ENCODE measurements at places on chromosomes 6 and 20.

DNA sequence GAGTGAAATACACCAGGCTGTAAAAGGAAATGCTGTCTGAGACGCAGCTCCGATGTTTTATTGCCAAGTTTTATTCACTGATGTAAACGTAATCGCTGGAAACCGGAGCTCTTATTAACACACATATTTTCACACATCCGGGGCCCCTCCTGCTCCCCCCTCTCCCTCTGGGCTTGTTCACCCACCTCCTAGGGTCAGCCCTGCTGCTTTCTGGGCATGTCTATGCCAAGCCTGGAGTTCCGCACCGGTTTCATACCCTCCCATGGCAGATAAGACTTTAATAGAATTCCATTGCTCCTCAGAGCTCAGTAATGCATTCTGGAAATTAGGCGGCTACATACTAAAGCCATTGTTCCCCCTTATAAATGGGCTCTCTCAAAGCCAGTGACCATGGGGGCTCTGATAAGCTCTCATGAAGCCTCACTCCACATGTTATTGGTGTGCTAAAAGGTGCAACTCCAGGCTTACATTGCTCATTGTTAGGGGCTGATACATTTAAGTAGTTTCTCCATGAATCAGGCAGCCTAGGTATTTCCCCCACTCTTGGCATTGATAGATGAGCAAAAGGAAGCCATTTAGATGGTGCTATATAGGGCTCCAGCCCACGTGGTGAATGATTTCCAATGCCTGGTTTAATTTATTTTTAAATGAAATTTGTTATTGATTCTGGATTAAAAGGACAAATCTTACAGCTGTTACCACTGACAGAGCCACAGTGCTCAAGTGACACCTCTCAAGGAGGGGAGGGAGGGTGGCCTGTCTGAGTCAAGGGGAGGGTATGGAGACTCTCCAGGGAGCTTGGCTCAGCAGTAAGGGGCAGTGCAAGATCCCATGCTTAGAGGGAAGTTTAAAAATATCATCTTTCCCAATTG is 4.5 kb upstream of the VSTM2L start:
- DNase-seq = no peak

DNA sequence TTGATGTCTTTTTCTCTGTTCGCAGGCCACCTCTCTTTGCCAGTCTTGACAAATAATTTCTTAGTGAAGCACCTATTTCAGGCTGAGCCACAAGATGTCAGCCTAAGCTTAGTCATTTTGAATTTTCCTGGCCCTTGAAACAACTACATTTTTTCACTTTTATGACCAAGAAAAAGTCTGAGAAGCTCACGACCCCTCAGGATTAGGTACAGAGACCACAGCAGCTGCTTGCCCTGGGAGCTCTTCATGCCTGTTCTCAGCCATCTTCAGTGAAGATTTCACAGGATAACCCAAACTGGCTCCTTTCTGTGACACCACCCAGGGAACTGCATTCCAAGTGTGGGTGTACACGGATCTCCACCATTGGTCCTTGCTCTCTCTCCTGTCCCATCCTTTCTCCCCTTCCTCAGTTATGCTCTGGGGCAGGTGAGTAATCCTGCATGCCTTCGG is 38.4 kb upstream of the SPTLC3 start:
- no peak for DNase-seq

DNA sequence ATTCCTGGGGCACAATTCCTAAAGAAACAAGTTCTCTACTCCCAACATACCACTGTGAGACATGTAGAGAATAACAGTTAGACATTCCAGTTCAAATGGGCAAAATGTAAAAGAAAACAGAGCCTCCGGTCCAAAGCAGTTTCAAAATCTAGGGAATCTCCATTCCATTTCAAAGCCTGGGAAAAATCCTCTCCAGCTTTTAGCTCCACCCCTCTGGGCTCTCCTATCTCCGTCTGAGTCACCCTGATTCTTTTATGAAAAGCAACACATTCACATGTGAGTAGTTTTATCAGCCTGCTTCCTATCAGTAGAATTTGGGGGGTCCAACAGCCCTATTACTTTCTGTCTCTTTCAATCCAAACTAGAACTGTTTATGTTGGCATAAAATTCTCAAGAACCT is 3.7 kb downstream of the CSNK2A1 start:
- no peak for DNase-seq

GRCh38 chr6:90420500-90420899 is 123.9 kb upstream of the BACH2 start:
- no peak for DNase-seq

DNA sequence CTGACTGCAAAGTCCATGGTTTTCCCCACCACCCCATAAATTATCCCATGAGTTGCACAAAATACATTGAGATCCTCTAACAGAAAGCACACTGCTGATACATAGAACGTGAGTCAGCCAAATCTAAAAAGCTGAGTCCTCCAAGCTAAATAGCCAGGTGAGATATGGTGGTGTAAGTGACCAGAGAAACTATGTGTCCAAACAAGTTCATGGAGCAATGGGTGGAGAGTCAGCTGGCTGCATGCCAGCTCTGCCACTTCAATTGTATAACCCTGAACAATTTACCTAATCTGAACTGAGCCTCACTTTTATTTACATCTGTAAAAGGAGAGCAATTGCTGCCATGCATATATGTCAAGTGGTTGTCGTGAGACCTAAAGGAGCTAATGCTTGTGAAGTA is 9.7 kb downstream of the SNAP25 start:
- no peak for DNase-seq

- DNase-seq = no peak
Observed at GRCh38 chr6:124770784-124771183, 191.5 kb upstream of the RNF217 start.

GRCh38 chr6:137750297-137750696 is 116.8 kb upstream of the TNFAIP3 start:
- DNase-seq = no peak

DNA sequence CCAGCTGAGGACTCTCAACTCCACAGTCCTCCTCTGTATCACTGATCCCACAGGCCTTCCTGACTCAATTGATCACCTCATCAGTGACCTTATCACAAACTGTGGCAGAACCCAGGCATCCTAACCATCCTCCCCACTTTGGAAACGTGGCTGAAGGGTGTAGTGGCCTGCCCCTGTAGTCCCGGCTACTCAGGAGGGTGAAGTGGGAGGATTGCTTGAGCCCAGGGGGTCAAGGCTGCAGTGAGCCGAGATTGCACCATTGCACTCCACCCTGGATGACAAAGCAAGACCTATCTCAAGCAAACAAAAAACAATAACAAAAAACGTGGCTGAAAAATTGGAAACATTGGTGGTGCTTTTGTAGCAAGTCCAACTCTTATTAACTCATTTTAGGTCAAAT is 203.4 kb upstream of the ZNF217 start:
- DNase-seq = no peak

GRCh38 chr6:18141805-18142590 is 12.9 kb downstream of the TPMT start:
- no peak for DNase-seq

DNA sequence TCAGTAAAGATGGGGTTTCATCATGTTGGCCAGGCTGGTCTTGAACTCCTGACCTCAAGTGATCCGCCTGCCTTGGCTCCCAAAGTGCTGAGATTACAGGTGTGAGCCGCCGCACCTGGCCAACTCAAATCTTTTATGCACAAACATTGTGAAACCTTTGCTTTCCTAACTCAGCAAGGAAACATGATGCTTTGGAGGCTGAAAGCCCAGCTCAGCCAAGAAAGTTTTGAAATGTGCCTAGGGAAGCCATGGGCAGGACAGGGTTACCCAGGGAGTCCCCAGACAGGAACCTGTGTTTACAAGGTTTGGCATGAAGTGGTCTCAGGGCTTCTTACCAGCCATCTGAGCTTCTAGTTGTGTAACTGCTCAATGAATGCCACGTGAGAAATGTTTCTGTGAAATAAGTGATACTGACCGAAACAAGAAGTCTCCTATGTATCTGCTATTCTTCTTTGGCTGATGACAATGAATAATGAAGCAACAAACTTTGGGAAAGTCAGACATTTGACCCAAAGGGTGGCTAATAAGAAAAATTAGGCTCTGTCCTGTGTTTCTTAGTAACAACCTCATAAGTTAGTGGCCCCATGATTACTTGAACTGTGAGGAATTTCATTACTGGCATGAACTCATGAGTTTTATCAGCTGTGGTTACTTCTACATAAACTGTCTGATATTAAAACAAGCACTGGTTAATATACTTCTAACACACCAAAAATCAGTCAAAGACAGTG is 163.5 kb downstream of the KIF6 start:
- no peak for DNase-seq

DNA sequence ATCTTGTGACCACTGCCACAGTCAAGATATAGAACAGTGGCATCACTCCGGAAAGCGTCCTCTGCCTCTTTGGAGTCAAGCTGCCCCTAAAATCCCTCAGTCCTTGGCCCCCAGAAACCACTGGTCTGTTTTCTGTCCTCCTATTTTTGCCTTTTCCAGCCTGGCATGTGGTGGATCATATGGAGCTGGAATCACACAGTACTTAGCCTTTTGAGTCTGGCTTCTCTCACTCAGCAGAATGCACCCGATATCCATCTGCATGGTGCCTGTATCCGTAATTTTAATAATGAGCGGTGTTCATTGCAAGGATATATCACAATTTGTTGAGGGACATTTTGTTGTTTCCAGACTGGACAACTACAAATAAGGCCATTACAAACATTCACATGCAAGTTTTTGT is 49.0 kb upstream of the STX16 start:
- no peak for DNase-seq

- DNase-seq = no peak
Observed at GRCh38 chr20:14431568-14431967, 94.2 kb upstream of the FLRT3 start.

- DNase-seq = no peak
Observed at GRCh38 chr6:56314683-56315523, 67.5 kb upstream of the COL21A1 start.

DNA sequence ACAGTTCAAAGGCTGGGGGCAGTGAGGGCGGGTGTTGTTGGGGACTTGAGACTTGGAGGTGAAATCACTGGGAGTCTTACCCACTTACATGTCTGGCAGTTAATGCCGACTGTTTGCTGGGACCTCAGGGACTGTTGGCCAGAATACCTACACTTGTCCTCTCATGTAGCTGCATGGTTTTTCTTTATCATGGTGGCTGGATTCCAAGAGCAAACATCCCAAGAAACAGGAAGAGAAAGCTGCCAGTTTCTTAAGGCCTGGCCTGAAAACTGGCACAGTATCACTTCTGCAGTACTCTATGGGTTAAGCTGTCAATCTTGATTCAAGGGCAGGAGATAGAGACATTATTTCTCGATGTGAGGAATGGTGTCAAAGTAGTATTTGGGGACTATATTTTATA is 19.8 kb upstream of the C6orf62 start:
- DNase-seq = no peak

- DNase-seq = no peak
Observed at GRCh38 chr6:18262702-18263417, 1.5 kb downstream of the DEK start.

DNA sequence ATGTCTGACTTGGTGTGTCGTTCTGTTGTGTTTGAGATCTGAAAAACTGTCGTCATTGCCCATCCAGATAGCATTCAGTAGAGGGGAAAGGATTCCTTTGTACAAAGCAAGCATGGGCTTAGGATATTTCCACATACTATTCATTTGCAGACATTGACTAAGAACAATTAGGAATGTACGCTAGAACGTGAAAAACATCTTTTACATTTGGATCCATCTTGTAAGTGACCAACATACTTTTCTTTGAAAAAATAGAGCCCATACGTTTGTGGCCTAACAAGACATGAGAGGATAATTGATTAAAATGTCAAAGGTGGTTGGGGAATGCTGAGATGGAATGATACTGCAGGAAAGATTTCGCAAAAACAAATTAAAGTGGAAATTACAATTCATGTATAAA is 225.8 kb upstream of the QKI start:
- DNase-seq = no peak

- no peak for DNase-seq
Observed at GRCh38 chr6:35149891-35150566, 8.9 kb upstream of the TCP11 start.

DNA sequence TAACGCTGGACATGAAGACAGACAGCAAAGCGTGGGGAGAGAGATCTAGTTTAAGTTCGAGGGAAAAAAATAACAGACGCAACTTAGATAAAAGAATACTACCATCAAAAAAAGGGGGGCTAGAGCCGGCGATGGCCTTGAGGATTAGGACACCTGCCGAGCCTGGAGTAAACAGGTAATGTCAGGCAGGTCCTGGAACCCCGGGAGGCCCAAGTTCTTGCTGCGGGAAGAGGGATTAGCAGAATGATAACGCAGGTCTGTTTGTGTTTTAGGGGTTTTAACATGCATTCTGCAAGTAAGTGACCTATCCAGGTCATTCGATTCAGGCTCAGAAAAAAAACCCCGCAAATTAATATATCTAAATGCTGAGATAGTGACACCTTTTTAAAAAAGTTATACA is 754 bp upstream of the TMEM170B start:
- no peak for DNase-seq

DNA sequence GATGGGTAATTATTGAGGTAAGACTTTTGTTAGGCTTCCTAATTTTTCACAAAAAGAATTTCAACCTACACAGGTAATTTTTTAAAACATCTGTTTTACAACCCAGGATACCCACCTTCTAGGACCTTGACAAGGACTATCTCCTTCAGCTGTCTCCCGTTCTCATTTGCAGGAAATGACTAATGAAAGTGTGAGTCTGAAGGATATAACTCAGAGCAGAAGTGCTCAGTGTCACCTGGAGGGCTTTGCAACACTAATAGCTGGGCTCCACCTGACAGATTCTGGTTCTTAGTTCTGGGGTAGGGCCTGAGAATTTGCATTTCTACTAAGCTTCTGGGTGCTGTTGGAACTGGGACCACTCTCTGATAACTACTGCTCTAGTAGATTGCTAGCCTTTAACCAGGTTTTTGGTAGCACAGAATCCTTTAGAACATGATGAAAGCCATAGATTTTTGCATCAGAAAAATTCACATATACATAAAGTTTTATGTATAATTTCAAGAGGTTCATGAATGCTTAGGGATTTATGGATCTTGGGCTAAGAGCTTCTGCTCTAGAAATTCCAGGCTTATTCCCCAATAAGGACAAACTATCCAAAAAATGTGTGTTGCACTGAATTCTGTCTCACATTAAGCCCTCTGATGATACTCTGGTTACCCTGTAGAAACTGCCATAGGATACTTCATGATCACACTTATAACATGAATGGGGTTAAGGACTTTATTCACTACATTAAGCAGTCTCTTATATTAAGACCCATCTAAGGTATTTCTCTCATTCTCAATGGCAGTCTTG is 30.3 kb downstream of the AK9 start:
- DNase-seq = no peak

- no peak for DNase-seq
Observed at GRCh38 chr6:133115946-133116345, 125.2 kb upstream of the EYA4 start.

- DNase-seq = no peak
Observed at GRCh38 chr6:106563614-106564013, 65.7 kb downstream of the RTN4IP1 start.

- DNase-seq = no peak
Observed at GRCh38 chr6:131003488-131004386, 59.3 kb downstream of the EPB41L2 start.

- DNase-seq = no peak
Observed at GRCh38 chr6:14474816-14475215, 357.2 kb downstream of the CD83 start.

All from breast epithelium (tissue), 4 donors.